Body of pancreas (tissue), 4 donors: ENCODE measurements at places on chromosomes 11 and 22. TPM values are rescaled to one million over a fixed set of nuclear protein-coding genes. Genes with fewer than 3 reads are reported as not detected.

The SEZ6L gene
- 0.33 TPM for total RNA-seq

The CYTH4 gene
- total RNA-seq: 2.3 TPM

The MMP13 gene
- not detected for total RNA-seq

- no peak overlapping the region for H3K27ac ChIP-seq
- no peaks in the 10 kb centered on the region for H3K27me3 ChIP-seq
- H3K4me3 ChIP-seq: no peak overlapping the region
Observed at GRCh38 chr11:132024587-132025295, 654.3 kb downstream of the NTM start.

DNA sequence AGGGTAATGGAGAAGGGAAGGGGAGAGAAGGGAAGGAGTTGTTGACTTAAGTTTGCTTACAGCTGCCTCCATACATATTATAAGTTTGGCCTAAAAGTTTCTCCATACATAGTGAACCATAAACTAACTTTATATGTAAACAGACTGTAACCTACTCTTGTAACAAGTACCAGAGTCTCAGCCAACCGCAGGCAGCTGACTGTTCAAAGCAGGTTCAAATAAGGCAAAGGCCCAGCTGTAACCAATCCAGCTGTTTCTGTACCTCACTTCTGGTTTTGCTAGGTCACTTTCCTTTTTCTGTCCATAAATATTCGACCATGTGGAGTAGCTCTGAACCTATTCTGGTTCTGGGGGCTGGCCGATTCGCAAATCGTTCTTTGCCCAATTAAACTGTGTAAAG lies 591.2 kb downstream of the INSC start:
- peaks cover 27% of the 10 kb centered on the region for H3K4me1 ChIP-seq
- H3K36me3 ChIP-seq: no peaks in the 10 kb centered on the region
- H3K27ac ChIP-seq: no peak overlapping the region
- no peak overlapping the region for H3K4me3 ChIP-seq
- DNase-seq: no peak

- no peaks in the 10 kb centered on the region for H3K27me3 ChIP-seq
- no peaks in the 10 kb centered on the region for H3K36me3 ChIP-seq
- H3K4me1 ChIP-seq: no peaks in the 10 kb centered on the region
- H3K27ac ChIP-seq: no peak overlapping the region
Observed at GRCh38 chr11:120914601-120915000, 109.3 kb upstream of the TBCEL start.

DNA sequence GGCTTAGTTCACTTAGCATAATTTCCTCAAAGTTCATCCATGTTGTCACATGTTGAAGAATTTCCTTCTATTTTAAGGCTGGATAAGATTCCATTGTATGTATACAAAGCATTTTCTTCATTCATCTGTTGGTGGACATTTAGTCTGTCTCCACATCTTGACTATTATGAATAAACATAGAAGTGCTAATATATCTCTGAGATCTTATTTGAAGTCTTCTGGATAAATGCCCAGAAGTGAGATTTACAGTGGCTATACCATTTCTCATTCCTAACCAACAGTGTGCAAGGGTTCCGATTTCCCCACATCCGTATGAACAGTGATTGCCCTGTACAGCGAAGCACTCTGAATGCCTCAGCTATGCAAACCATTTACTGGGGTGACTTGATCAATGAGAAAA lies 6.6 kb upstream of the ZFTA start:
- no peak for DNase-seq
- H3K36me3 ChIP-seq: no peaks in the 10 kb centered on the region
- no peak overlapping the region for H3K27ac ChIP-seq
- H3K4me3 ChIP-seq: no peak overlapping the region

DNA sequence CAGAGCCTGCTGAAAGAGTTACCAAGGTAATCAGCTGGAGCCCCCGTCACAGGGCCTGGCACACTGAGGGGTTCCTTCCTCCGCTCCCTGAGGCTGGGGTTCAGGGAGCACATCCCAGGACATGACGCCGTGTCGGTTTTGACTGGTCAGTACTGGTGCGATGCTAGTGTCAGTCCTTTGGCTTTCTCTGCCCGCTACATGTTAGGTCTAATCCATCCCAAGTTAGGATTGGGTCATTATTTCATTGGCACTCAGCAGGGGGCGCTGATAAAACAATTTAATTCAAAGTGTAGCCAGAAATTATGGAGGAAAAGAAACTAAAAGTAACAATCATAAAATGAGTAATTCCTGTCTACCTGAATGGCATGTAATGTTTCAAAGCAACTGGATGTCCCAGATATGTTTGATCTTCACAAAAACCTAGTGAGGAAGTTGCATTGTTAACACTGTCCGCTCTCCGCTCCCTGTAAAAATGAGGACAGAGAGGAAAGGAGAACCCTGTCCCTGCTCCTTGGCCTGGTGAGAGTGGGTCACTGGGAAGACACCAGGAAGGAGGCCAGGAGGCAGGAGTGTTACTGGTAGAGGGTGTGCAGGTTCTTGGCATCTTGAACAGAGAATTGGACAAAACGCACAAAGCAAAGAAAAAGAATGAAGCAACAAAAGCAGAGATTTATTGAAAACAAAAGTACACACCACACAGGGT lies 27.1 kb downstream of the TSKU start:
- H3K27ac ChIP-seq: no peak overlapping the region
- no peaks in the 10 kb centered on the region for H3K27me3 ChIP-seq
- peaks cover 7% of the 10 kb centered on the region for H3K4me1 ChIP-seq
- H3K4me3 ChIP-seq: no peak overlapping the region
- no peaks in the 10 kb centered on the region for H3K36me3 ChIP-seq

DNA sequence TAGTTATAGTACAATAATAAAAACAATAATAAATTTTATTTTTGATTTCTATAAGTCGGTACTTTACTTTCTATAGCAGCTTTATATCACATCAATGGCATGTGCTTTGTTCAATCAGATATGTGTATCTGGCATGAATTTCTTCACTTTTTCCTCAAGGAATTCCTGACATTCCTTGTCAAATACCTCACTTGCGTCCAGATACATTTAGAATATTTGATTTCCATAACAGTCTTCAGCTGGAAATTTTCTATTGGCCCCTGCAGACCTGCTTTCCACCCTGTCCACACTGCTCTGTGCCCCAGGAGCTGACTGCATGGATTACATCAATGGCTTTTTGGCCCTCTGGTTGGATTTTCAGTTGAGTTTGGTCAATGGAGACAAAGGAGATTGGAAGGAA lies 93.2 kb downstream of the FAR1 start:
- H3K27me3 ChIP-seq: no peaks in the 10 kb centered on the region
- no peak for DNase-seq
- H3K27ac ChIP-seq: no peak overlapping the region
- no peaks in the 10 kb centered on the region for H3K4me1 ChIP-seq
- no peaks in the 10 kb centered on the region for H3K36me3 ChIP-seq

DNA sequence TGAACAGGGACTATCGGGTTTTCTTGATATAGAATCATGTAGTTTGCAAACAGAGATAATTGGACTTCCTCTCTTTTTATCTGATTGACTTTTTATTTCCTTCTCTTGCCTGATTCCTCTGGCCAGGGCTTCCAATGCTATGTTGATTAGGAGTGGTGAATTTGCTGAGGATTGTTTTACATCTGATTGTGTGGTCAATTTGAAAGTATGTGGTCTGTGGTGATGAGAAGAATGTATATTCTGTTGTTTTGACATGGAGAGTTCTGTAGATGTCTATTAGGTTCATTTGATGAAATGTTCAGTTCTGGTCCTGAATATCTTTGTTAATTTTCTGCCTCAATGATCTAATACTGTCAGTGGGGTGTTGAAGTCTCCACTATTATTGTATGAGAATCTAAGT lies 713.2 kb upstream of the CCDC179 start:
- H3K4me1 ChIP-seq: no peaks in the 10 kb centered on the region
- no peak for DNase-seq
- no peak overlapping the region for H3K4me3 ChIP-seq
- no peaks in the 10 kb centered on the region for H3K27me3 ChIP-seq

- no peak overlapping the region for H3K27ac ChIP-seq
- H3K4me3 ChIP-seq: no peak overlapping the region
- H3K27me3 ChIP-seq: no peaks in the 10 kb centered on the region
- no peaks in the 10 kb centered on the region for H3K4me1 ChIP-seq
- DNase-seq: no peak
Observed at GRCh38 chr22:42389143-42389542, 43.1 kb downstream of the NFAM1 start.

DNA sequence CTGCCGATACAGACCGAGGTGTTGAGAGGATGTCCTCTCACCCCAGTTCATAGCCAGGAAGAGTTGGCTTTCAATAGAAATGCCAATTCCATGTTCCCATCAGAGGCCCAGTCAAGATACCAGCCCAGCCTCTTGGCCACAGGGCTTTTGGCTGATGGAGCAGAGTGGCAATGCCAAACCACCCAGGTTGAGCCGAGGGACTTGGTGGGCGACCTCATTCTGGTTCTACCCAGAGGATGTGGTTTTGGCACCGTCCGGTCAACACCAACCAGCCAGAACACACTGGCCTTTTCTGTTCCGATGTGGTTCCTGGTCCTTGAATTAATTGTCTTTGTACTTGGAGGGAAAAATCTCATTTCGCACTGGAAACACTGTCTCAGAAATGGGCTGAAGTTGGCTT lies 60.5 kb downstream of the COMMD9 start:
- no peaks in the 10 kb centered on the region for H3K27me3 ChIP-seq
- no peak for DNase-seq
- no peaks in the 10 kb centered on the region for H3K36me3 ChIP-seq
- H3K4me1 ChIP-seq: no peaks in the 10 kb centered on the region
- no peak overlapping the region for H3K4me3 ChIP-seq

DNA sequence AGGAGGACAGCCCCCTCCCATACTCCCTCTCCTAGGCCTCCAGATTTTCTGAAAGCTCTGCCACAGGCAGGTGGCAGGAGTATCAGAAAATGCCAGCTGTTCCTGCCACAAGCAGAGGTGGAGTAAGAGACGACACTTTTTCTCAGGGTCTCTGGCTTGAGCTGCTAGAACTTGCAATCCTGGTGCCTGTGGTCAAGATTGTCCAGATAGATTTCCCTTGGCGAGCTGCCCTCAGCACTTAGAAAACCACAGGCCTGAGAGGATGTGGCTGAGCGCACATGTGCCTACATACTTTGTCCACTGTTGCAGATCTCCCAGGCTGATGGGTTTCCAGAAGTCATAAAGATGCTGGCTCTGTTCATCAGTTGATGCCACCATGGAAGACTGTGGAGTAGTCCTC lies 65.7 kb upstream of the NAV2 start:
- no peaks in the 10 kb centered on the region for H3K4me1 ChIP-seq
- H3K4me3 ChIP-seq: no peak overlapping the region
- no peaks in the 10 kb centered on the region for H3K36me3 ChIP-seq
- H3K27ac ChIP-seq: no peak overlapping the region
- H3K27me3 ChIP-seq: no peaks in the 10 kb centered on the region
- DNase-seq: peak; percentile 40

GRCh38 chr22:19499880-19500242 lies 20.1 kb downstream of the CDC45 start:
- H3K27ac ChIP-seq: no peak overlapping the region
- H3K4me1 ChIP-seq: no peaks in the 10 kb centered on the region
- no peak overlapping the region for H3K4me3 ChIP-seq

GRCh38 chr22:23094260-23094659 lies 23.9 kb downstream of the GNAZ start:
- no peaks in the 10 kb centered on the region for H3K36me3 ChIP-seq
- H3K4me3 ChIP-seq: no peak overlapping the region
- no peaks in the 10 kb centered on the region for H3K27me3 ChIP-seq

DNA sequence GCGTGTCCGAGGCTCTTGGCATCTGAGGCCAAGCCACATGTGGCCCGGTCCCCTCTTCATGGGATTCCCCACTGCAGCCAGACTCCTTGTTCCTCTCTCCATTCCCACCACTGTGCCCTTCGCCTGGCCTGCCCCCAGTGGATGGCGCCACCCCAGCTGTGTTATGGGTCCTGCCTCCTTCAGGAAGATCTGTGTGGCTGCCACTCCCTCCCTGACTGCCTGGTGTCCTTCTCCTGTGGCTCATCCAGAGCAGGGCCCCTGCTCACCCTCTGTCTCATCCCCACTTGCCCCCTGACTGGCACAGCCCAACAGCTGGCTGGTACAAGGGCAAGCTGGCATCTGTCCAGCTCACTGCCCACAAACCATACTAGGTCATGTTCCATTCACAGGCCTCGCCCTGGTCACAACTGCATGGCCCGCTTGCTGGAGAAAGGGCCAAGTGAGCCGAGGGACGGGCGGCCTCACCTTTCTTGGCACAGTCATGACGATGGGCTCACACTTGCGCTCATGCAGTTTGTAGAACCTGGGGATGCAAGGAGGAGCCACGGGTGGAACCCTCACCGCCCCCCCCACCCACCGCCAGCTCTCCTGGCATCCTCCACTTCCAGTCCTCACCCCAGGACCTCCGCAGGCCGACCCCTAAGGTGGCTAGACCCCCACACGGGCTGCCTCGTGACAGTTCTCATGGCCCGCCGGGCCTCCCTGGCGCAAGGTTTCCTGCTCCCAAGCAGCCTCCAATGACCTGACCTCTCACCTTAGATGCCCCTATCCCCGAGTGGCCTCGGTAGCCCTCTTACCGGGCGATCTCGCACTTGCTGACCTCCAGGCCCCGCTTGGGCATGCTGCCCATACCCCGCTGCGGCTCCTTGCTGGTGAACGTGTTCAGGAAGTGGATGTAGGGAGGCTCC lies 2.1 kb upstream of the PTPRCAP start:
- H3K4me3 ChIP-seq: no peak overlapping the region
- no peak overlapping the region for H3K27ac ChIP-seq
- H3K27me3 ChIP-seq: no peaks in the 10 kb centered on the region
- peak; percentile 33 for DNase-seq

DNA sequence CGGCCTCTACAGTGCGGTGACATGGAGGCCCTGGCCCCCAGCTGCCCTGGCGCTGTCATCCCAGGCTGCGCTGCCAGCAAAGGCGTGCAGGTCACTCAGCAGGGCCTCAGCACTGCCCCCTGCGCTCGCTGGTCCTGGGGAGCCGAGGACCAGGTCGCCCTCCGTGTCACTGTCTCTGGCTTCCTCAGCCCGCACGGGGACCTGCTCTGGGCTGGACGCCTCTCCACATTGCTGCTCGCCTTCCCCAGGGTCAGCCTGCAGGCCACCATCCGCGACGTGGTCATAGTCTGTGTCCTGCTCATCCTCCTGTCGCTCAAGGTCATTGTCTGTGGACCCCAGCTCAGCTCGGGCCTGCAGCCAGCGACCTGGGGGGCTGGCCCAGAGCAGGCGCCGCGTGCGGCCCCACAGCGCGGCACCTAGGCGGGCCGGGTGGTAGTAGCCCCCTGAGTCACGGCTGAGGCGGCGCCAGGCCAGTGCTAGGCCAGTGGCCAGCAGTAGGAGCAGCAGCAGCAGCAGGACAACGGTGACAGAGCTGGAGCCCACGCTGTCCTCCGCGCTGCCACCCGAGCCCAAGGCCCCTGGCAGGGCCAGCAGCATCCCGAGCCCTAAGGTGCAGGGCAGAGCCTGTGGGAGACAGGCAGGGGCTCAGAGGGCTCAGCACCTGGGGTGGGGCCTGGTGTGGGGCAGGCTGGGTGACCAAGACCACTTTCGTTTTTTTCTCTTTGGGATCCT lies 1.6 kb downstream of the PTPRCAP start:
- no peaks in the 10 kb centered on the region for H3K27me3 ChIP-seq
- no peak overlapping the region for H3K27ac ChIP-seq

- no peak overlapping the region for H3K4me3 ChIP-seq
- peak; percentile 10 for DNase-seq
- no peaks in the 10 kb centered on the region for H3K27me3 ChIP-seq
Observed at GRCh38 chr11:2516276-2517015, 71.6 kb downstream of the KCNQ1 start.
